ENCODE measurements at places on chromosomes 5 and 9.

GRCh38 chr9:129381481-129381957, 203.5 kb upstream of the IER5L start:
- DNase-seq, result no peak

- no peak for DNase-seq
Observed at GRCh38 chr9:38183994-38184568, 115.1 kb upstream of the SHB start.

DNA sequence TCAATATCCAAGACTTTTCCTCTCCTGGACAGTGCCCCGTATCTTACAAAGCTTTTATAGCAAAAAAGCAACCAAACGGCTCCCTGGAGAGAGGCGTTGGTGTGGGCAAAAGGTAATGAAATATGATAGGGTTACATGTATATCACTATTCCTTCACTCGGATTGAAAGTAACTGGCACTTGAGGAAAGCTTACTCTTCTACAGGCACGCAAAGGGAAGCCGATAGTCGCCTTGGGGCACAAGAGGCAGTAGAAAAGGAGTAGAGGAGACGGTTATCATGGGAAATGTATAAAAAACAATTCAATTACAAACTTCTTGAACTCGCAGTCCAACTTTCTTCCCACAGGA, 1.1 kb downstream of the DIAPH1 start:
- no peak for DNase-seq

DNA sequence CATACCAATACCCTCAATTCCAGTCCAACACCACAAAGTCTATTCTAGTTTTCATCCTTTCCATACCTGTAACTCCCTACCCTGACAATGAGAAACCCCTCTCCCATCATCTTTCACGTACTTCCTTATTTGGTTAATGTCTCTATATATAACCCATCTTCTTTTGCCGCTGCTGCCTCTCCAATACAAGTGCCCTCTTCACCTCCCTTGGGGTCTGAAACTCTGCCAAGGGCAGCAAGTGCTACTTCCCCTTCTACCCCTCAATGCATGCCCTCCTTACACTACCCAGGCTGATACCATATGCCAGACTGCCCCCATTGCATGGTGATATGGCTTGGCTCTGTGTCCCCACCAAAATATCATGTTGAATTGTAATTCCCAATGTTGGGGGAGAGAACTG, 24.4 kb upstream of the SMIM15 start:
- no peak for DNase-seq

DNA sequence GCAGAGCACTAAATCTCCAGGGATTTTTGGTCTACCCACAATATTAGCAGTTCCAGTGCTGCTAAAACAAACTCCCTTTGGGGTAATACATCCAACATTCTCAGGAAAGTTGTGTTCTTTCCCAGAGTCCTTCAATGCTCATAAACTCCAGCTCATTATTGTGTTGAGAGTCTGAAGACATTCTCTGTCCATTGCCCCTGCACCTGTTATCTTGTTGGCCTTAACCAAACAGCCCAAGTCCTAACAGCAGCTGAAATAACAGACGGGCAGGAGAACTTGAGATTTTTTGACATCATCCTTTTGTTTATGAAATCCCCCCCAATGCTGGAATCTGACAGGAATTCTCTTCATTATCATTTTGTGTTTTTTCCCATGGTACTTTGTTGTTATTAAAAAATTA, 110.8 kb downstream of the PAPPA start:
- DNase-seq, result no peak

DNA sequence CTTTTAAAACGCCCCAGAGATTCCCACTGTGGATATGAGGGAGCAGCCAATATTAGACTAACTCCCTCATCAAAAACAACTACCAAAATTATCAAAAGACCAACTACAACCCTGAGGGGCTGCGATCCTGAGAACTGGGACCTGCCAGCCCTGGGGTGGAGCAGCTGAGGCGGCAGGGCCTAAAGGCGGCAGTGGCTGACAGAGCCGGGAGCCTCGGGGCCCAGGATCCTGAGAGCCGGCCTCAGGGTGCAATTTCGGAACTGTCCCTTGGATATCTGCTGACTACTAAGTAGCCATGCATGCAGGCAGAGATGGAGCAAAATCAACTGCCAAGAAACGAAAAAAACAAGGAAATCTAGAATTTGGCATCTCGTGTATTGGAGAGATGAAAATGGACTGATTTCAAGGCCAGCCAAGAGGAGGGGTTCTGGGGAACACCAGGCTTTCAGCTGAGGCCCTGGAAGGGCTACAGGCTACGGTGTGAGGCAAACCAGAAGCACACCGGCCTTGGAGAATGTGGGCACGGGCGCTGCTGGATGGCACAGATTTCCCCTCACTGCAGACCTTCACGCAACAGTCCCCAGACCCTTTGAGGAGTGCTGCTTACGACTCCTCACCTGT, 63.6 kb upstream of the UBAC1 start:
- DNase-seq, result no peak
